Muscle of leg (tissue), 16 donors: ENCODE measurements at places on chromosomes 11 and 22.

GRCh38 chr11:88188251-88188931 is 13.1 kb upstream of the RAB38 start:
- no peak for DNase-seq

- DNase-seq: no peak
These were observed 16.0 kb upstream of the FTH1 start for GRCh38 chr11:61983419-61983818.

- DNase-seq: no peak
These were observed 46.7 kb downstream of the PACS1 start for GRCh38 chr11:66116576-66117361.

- no peak for DNase-seq
These were observed 6.1 kb downstream of the CAPN5 start for GRCh38 chr11:77072851-77073327.

GRCh38 chr11:91952056-91952455 is 272.6 kb upstream of the FAT3 start:
- DNase-seq: no peak
